ENCODE measurements at places on chromosomes 2 and 18.

- DNase-seq, result no peak
Measured at GRCh38 chr2:217165547-217165946, 305.7 kb upstream of the TNP1 start.

GRCh38 chr2:37764739-37765138 is 93.3 kb upstream of the CDC42EP3 start:
- DNase-seq, result no peak

DNA sequence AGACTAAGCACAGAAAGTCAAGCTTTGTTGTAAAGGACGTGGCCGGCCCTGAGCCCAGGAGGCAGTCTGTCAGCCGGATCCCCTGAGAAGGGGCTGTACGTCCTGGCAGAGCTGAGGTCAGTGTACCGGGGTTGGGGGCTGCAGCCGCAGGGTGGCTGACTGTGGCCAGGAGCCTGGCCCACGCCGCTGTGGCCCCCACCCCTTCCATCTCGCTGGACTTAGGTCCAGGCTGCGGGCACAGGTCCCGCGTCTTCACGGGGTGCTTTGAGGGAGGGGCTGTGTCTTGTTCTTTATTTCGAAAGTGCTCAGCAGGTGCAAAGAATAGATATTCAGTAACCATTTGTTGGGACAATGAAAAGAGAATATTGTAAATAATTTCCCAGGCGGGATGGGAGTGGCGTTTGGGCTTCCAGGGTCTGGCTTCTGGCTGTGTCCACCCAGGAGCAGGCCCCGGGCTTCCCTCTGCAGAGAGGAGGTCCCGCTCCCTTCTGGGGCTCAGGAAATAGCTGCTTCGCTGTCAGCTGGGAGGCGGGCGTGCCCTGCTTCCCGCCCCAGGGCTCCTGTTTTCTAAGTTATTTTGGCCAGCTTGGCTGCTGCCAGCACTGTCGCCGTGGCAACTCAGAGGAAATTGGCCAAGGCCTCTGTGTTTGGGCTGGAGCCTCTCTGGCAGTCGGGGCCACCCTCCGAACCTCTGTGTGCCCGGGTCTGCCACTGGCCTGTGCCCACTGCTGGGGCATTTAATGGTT is 7.4 kb downstream of the NFATC1 start:
- DNase-seq, result no peak

- DNase-seq, result no peak
Measured at GRCh38 chr2:171344182-171344581, 89.6 kb downstream of the METTL8 start.
